ENCODE measurements at places on chromosomes 6 and 20.

DNA sequence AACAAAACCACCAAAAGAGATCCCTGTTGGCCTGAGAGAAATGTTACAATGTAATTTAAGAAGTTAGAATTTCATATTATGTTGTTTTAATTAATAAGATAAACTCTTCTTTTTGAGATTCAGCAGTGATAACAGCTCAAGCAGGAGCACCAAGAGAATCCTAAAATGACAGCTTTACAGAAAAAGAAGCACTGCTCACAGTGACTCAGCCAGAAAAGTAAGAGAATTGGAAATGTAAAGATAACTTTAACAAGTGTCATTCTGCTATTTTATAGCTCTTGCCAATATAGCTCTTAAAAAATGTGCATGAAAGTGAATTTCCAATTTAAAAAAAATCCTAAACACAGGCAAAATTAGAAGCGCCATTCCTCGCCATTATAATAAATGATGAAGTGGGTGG lies 111.3 kb downstream of the UBE3D start:
- DNase-seq: no peak

DNA sequence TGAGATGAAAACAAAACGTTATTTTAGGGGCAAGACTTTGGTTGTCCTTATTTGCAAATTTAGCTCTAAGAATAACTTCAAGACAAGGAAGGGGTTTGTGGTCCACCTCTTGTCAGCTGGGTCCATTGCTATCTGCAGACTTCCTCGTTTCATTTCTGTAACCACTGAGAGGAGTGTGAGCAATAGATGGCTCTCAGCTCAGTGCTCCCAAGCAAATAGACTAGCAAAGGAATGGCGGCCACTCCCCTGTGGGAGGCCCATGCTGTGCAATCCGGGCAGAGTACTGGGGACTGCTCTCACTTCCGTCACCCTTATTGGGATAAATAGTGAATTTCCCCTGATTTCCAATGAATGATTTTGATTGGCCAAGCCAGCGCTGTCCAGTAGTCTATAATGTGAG lies 176.6 kb downstream of the ZDHHC14 start:
- no peak for DNase-seq

DNA sequence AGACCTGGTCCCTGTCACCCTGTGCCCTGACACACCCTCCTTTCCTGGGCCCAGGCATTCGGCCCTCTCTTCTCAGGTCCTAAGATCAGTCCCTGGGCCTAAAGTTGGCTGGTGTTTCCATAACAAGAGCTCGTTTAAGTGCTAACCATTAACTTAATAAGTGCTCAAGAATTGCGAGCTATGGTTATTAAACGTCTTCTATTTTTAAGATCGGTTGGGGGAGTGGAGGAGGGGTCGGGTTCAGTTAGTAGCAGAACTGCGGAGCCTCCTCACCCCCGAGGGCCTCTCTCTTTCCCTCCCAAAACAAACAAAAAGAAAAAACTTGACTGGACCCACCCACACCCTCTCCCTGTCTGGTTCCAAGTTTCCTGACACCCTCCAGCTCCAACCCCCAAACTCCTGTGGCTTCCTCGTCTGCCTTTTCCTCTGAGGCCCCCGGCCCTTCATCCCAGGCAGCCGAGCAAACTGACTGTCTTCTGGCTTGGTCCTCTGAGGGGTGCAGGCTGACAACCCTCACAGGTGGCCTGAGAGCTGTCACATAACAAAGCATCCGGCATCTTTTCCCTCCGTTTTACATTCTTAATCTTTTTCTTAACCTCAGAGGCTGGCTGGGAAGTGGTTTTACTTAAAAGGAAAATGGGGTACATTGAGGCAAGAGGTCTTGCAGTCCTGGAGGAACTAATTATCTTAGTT lies 2.0 kb downstream of the STK35 start:
- no peak for DNase-seq

- no peak for DNase-seq
Measured at GRCh38 chr6:13226071-13226470, 102.3 kb downstream of the TBC1D7 start.

DNA sequence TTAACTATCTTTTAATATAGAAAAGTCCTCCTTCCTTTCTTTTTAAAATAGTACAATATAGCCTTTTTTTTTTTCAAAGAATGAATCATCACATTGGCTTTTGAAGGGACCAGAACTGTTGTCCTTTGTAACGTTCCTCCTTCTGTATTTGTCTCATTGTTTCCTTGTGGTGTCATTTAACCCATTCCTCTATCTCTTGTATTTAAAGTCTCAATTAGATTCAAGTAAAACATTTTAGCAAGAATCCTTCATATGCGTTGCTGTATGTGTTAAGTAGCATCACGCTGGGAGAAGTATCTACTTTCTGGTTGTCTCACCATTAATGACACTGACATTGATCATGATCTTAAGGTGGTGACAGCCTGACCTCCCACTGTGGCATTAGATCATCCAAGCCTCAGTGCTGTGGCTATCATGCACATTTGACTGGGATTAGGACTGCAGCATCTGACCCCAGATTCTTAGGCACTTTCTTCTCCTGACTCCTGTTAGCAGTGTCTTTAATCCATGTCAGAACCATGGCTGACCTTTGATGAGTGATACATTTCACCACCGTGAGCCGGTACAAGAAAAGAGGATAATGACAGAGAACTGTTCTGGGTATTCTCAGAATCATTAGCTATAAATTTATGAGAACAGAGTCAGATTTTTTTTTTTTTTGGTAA lies 67.5 kb upstream of the TFB1M start:
- DNase-seq: no peak

DNA sequence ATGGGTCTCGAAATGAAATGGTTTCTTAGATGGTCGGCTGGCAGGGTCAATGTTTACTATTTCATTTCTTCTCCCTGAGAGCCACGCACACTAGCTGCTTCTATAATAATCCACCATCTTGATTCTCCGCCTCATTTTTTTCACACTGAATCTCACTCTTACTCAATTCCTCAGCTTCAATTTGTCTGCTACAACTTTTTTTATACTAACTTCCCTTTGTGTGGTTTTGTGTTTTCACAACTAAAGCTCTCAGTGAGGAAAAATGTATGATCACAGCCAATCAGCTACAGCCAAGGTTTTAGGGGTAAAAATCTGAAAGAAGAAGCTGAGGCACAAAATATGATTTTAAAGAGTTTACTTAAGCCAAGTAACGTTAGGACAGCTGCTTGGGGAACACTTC lies 1309.4 kb downstream of the EPHA7 start:
- no peak for DNase-seq

GRCh38 chr6:13700232-13700631 lies 11.4 kb downstream of the RANBP9 start:
- no peak for DNase-seq

DNA sequence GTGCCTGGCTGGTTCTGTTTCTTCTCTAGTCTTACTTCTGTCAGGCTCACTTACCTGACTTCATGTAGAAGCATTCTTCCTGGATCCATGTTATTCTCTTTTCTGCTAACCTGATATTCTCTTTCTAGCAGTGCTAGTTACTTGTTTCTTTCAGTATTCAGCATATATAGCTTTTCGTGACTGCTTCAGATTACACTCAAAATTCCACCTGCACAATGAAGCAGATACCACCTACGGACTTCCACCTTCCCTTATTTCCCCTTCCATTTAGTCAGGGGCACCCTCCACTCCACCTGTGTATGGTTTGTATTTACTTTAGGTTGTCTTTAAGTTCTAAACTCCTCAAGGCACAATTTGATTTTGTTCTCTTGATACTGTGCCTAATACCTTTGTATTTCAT lies 36.8 kb downstream of the ZFAND3 start:
- DNase-seq: no peak

DNA sequence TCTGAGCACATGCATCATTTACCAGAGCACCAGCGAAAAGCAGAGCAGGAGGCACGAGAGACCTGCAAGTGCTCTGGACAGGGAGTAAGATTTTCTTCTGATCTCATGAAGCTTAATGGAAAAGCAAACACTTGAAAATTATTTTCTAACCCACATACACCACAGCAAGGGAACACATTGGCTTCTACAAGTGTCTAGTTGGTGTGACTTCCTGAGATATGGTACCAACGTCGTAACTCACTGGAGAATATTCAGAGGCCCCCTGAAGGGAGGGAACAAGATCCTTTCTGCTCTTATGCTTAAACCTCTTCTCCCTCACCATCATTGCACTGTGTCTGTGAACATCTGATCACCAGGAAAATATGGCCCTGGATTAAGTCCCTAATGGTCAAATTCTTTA lies 48.6 kb downstream of the PSMB1 start:
- DNase-seq: no peak

- DNase-seq: no peak
Measured at GRCh38 chr20:62583424-62583920, 58.8 kb upstream of the SLCO4A1 start.

DNA sequence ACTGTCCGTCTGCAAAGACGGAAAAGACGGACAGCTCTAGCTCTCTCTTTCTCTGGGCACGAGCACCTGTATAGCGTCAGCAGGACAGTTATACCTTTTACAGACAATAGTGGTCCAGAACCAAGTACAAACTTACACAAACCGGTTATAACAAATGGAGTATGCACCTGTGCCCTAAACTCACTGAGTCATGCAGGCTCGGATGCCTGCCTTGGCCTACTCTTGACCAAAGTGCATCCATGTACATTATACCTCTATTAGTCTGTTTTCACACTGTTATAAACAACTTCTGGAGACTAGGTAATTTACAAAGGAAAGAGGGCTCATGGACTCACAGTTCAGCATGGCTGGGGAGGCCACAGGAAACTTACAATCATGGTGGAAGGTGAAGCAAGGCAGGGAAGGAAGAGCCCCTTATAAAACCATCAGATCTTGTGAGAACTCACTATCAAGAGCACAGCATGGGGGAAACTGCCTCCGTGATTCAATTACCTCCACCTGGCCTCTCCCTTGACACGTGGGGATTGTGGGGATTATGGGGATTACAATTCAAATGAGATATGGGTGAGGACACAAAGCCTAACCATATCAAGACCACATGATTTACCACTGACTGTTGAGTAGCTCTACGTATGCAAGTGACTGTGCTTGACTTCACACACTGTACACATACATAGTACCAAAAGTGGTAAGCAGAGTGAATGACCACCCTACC lies 23.1 kb downstream of the MAN1A1 start:
- DNase-seq: no peak

DNA sequence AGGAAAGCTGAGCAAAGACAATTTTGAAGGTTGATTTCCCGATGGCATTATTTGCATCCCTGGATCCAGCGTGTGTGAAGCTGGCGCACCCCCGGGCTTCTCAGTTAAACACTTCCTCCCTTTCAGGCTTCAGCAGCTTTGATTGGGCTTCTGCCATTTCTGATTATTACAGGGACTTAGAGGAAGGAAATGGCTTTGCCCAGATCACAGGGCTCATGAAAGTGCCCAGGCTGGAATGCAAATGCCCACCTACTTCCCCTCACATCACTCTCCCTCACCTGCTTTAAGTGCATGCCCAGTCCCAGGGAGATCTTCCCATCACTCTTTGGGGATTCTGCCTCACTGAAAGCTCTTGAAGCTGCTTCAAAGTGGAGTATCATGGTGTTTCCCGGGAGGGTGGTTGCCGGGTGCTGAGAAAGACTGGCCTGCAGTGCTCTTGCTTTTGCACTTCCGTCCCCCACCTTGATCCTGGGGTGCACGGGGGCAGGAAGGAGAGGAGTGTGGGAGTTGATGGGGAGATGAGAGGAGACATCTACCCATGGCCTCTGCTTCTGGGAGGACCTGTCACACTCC lies 28.3 kb downstream of the PHACTR3 start:
- no peak for DNase-seq

DNA sequence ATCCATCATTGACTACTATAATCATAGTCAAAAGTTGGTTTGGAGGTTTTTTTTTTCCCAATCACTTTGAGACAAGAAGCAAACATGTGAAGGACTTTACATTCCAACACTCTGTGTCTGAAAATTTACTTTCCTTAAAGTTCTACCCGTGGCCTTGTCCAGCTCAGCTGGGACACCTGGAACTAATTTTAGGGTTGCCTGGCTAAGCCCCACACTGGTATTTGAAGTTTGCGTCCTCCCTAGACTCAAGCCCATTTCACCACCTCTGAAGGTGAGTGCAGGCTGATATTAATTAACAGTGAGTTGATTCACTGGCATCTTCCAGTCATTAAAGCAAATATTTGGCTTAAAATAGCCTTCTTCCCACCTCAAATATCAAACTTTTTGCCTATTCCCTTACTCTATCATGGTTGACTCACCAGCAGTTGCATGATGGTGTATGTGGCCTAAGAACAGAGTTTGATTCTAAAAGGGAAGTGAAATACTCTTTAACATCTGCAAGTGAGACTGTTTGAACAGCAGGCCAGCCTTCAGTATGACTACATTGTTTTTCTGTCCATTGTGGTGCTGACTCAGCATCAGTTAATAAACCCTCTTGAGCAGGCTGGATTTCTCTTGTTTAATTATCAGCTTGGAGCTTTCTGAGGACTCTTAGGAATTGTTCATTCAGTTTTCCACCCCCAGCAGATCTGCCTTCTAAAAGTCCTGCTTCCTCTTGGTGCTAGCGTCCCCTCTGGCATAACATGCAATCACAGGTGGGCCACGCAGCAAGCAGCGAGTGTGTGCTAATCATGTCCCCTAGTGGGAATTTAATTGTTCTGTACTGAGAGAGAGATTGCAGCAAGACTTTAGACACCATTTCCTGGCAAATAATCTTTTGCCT lies 1.8 kb upstream of the PRDM1 start:
- DNase-seq: no peak

- DNase-seq: no peak
Measured at GRCh38 chr6:14664621-14665315, 547.2 kb downstream of the CD83 start.

DNA sequence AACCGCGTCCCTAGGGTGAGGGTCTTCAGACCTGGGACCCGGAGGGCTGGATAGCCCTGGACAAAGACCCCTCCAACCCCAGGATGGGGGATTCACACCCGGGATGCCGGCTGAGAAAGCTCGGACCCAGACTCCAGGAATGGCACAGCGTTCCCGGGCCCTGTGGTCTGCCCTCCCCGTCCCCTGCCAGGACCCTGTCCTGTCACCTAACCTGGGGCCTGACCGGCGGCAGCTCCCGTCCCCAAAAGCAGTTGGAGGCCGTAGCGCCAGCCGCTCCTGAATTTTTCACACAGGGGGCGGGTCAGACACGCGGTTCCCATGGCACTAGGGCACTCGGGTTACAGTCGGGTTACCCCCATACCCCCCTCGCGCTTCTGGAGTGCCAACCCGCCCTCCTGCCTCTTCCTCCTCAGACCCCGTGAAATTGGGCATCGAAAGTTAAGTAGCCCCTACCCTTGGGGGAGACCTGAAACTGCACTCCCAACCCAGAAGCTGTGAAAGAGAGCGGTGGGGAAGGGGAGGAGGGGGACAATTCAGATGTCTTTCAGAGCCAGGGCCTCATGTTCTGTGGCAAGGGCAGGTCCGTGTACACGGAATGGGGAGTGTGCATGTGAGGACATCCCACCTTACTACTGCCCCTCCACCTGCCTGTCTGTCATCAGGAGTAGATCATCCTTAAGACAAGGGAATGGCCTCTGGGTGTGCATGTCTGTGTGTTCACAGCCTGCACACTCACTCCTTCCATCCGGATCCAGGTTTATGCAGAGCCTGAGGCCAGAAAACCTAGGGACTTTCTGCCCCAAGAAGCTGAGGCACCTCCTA lies 595 bp downstream of the REM1 start:
- DNase-seq: no peak

DNA sequence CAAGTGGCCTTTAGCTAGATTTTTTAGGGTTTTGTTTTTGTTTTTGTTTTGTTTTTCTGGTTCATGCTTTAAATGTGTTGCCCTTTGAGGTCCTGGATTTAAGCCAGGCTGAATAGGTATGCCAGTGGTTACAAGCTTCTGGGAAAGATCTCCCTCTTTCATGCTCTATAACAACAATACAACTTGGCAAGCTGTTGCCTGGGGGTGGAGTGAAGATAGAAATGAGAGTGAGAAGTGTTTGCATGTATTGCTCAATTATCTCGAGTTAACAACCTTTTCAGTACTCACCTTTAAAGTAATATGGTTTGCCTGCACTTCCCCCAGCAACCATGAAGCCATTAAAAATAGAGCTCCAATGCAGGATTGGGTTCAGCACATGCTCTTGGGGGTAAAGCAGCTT lies 19.2 kb upstream of the HAO1 start:
- DNase-seq: no peak

All from activated T-cell treated with anti-CD3 and anti-CD28 coated beads for 48 hours (primary cell).